ENCODE measurements at places on chromosomes 3 and 15.

- no peak for DNase-seq
Observed at GRCh38 chr15:96582473-96582872, 252.0 kb downstream of the NR2F2 start.

- DNase-seq = no peak
Observed at GRCh38 chr3:20080956-20081554, 40.8 kb downstream of the KAT2B start.

DNA sequence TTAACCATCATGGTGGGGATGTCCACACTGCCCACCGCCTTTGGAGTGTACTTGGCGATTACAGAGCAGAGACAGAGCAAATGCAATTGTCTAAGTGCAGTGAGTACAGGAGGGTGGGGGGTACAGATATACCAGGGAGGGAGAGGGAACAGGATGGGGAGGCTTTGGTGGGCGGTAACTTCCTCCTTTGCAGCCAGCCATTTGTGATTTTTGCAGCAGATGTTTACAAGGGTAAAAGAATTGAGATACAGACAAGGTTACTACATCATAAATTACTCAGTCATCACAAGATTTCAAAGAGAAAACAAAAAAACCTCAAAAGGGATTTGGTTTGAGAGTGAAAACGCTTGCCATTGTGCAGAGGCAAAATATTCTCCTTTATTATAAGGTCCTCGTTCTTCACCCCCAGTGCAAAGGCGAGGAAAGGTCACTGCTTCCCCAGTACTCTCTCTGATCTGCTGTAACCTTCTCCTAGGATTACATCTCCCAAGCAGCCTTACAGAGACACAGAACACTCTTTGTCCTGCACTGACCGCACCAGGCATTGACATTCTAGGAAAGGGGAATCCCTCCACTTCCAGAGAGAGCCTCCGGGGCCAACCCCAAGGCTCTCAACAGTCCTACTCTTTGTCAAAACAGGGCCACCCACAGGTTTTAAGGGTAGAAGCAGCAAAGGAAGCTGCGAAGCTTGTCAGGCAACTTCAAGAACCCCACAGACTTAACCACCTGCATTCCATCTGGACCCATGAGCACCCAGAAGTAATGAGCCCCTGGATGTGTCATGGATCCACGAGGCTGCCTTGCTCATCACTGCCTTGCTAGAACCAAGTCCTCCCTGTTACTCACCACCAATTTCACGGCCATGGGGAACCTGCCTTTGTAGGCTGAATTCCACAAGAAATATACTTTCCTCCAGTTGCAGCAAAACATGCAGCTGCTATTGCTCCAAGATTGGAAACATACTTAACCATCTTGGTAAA lies 117.3 kb downstream of the ADAMTS17 start:
- DNase-seq = no peak

DNA sequence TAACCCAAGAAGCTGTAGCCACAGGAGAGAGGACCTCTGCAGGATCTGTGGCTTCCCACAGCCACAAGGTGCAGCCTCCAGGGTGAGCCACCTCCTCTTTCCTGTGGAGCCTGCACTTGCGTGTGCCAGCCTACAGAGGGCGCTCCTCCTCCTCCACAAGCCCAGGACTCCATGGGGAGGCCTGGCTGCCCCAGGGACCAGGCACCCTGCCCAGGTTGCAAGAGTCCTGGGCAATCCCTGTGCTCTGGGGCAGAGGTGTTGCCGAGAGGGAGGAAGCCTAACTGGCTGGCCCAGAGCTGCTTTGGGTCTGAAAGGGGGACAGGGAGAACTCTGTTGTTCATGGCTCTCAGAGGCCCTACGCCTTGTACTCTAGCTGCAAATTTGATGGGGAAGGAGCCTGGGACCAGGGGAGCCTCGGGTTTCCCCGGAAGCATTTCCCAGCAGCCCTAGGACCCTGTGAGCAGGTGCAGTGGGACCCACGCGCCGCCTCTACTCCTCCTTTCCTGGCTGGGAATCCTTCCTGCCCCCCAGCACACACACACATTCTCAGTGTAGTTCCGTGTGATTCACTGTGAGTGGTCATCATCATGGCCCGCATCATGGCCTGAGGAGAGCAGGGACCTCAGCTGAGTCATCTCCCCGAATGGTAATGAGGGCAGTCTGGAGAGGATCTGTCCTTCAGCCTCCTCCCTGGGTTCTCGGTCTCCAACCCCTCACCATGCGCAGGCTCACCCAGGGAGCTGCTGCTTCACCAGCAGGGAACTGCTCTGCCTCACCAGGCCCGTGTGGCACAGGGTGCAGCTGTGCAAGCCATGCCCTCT lies 24.3 kb downstream of the TBC1D21 start:
- peak; percentile 52 for DNase-seq

DNA sequence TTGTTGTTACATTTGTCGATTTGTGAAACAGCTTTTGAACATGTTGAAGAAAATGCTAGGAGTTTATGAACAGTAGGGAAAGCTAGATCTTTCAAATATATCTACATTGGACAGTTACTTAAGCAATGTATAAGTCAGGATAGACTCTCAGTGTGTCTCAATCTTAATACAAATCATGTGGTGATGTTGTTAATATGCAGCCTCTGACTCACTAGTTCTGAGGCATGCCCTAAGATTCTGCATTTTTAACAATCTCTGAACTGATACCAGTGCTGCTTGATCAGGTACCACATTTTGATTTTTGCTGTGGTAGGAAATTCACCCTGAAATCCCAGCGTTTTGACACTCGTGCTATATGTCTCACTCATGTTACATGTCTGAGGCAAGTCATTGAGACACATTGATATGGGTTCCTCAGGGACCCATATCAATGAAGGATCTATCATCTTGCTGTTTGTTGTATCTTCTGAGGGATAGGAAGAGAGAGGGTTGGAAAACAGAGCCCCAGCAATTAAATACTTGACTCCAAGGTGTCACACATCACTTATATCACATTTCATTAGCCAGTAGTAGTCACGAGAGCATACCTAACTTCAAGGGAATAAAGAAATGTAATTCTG lies 597.9 kb downstream of the TAFA4 start:
- DNase-seq = no peak

DNA sequence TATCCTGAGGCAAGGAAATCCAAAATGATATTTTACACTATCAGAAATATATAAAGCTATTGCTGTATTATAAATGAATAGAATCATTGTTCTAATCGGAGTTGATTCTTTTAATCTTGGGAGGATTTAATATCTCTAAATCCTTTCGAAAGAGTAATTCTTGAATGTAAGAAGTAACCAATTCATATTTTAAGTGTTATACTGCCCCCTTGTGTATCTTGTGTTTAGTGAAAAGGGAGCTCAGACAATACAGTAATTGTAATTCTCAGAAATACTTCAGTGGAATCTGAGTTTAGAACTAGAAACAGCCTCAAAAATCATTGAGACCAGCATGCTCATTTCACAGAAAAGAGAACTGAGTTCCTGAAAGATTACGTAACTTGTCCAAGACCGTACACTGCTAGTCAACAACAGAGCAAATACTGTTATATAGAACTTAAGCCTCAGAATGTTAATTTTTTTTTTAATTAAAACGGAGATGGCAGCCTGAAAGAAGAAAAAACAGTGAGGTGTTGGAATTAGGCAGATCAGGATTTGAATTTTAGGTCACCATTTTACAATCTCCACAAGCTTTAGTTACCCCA lies 42.9 kb downstream of the PLCH1 start:
- DNase-seq = peak; percentile 20

- DNase-seq = peak; percentile 52
Observed at GRCh38 chr3:112979244-112979832, 4.4 kb upstream of the CD200R1 start.

- DNase-seq = no peak
Observed at GRCh38 chr3:42526616-42527367, 24.3 kb downstream of the VIPR1 start.

DNA sequence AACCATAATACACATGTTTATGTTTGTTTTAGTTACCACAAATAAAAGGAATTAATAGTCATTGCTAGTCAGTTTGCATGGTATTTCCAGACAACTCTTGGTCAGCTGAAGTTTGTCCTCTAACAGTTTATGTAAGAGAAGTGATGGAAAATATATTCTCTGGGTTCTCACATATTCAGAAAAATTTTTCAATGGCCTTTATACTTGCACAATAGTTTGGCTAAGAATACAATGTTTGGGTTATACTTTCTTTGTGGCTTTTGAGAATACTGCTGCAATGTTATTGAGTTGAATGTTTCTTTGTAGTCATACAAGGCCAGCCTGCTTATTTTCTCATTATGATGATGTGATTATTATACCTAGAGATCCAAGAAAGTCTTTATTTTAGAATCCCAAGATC lies 133.9 kb downstream of the RAP2B start:
- no peak for DNase-seq

- DNase-seq = no peak
Observed at GRCh38 chr15:52558196-52558595, 10.6 kb downstream of the ARPP19 start.

DNA sequence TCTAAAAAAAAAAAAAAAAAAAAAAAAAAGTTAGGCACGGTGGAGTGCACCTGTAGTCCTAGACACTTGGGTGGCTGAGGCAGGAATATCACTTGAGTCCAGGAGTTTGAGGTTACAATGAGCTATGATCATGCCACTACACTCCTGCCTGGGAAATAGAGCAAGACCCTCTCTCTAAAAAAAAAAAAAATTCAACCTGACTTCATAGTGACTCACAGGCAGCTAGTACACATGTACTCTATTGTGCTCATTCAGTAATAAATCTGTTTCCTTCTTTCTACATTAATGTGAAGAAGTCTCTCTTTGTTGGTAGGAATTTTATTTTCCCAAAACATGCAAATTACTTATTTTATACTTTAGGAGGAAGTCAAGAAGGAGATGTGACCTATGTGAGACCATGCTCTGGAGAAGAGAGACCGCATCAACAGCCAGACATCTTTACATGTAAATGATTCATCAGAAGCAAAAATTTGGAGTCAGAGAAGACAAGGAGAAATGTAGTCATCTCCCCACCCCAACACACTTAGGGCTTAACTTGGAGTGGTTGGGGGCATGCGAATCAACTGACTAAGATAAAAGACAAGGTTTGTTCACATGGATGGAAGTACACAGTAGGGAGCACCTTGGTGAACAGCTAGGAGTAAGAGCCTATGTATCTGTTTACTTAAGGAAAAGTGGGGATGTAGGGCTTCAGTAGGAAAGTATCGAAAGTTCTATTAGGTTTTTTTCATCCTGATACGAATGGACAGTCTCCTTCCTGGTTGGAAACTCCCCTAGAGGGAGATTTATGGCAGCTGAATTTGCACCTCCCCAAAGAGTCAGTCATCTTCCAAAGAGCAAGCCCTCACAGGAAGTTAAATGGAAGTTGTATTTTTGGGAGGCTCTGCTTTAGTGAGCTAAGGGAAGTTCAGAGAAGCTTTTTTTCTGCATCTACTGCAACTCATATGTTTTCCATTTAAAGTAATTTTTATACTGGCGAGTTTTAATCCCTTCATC lies 23.0 kb upstream of the NMD3 start:
- DNase-seq = no peak

- DNase-seq = no peak
Observed at GRCh38 chr3:46381625-46382024, 10.9 kb downstream of the CCR5 start.

DNA sequence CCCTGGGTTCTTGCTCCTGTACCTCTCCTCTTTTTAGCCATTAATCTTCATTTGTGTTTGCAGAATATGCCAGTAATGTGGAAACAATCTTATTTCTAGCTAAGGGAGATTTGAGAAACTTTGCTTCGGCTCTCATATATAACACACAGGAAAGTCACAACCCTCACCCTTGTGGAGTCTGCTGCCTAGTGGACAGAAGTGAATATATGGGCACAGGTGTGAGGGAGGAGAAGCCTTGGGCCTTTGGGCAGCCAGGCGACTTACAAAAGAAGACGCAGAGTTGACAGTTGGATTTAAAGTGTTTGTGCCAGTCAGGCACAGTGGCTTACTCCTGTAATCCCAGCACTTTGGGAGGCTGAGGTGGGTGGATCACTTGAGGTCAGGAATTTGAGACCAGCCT lies 181.8 kb upstream of the TBL1XR1 start:
- no peak for DNase-seq

DNA sequence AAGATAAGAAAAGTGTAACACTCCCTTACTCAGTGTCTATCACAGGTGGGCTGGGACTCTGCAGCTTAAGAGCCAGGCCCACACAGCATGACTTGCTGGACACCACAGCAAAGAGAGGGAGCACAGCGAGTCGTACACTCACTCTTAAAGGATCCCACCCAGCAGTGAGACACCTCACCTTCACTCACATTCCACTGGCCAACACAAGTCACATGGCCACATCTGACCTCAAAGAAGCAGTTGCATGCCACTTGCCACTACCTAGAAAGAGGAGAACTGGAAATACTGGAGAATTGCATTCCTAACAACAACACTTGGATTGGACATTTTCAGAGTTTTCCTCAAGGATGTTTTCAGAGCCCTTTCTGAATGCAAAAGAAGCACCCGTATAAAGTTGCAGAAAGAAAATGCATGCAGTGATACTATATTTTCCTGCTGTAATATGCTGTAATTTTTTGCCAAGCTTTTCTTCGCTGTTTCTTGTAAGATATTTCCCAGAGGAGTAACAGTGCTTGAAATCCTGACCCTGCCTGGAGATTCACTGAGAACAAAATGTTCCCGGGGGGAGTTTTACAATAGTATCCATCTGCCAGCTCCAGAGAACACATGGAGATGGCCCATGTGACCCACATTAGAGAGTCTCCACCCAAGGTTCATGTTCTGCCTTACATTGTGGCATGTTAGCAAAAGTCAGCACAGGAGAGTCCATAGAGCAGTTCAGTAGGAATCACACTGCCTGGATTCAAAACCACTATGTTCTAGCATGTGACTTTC lies 42.2 kb downstream of the TRIM42 start:
- DNase-seq = no peak

Measured in NCI-H524 (cell line).